ENCODE measurements at places on chromosomes 6 and 20.

- DNase-seq = no peak
Measured at GRCh38 chr20:43194137-43194536, 4.4 kb upstream of the PTPRT start.

GRCh38 chr20:41405436-41405835 is 38.8 kb upstream of the EMILIN3 start:
- DNase-seq = no peak

DNA sequence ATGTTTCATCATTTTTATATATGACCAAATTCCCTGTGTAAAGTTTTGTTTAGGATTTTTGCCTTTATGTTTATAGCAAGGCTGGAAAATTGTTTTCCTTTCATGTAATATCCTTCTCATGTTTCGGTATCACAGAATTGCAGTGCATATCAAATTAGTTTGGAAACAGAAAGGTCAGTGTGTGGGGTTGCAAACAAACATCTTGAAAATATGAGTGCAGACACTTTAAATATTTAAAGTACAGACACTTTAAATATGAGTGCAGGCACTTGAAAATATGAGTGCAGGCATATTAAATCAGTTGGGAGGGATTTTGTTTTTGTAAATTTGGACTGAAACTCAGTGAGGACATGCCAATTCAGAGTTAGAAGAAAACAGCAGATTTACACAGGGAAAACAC is 6.5 kb downstream of the SLPI start:
- no peak for DNase-seq

DNA sequence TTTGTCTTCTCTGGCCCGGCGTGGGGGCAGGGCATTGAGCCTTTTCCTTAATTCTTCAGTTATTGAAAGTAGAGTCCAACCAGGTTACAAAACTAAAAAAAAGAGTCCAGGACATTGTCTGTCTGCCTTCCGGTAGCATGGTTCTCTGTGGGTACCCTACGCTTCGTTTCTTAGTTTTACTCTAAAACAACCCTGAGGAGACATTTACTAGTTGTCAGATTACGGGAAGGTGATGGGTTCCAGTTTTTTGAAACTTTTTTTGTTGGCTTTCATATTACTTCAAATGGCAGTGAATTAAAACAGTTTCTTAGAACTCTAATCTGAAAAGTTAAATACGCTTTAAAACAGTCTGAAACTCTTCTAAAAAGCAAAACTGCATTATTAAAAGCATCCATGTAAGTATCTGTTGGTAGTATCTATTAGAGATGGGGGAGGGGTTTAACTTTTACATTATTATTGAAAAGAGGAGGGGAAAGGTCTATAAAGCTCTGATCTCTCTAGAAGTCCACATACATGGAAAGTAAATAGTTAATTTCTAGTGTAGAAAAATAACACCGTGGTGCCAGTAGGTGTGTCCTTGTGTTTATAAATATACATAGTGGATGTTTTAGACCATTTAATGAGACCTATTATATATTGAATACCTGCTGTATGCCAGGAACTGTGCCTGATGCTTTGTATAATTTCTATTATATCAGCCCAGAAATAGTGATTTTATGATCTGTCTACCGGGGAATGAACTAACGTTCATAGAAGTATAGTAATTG is 2.2 kb downstream of the BICRAL start:
- no peak for DNase-seq

GRCh38 chr6:80469977-80470376 is 363.5 kb downstream of the BCKDHB start:
- no peak for DNase-seq

- no peak for DNase-seq
Measured at GRCh38 chr6:11724286-11724685, 54.3 kb downstream of the ADTRP start.

DNA sequence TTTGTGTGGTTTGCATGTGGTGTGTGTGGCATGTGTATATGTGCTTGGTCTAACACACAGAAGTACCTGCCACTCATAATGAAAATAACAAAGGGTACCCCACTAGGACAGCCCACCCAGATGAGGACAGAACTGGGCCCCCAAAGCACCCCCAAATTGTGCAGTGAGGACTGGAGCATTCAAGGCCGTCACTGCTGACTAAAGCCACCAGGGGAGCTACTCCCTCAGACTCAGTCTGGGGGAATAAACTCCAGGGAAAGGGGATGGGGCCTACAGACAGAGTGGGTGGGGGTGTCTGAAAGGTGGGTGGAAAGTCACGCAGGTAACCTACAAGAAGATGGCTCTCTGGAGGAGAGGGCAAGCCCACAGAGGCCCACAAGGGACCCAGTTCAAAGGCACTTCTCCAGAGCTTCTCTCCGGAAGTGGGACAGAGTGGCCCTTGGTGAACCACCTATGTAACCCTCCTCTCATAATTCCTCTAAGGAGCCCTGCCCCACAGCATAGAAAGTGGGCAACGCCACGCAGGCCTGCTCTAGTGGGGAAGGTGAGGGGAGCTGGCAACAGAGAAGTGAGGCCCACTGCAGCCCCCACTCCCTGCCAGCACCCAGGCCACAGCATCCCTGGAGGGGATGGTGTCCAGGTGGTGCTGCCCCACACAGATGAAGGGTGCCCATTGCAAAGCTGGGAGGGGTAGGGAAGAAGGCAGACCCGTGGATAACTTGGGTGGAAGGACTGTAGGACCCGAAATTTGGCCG is 122.8 kb upstream of the MAFB start:
- no peak for DNase-seq

- DNase-seq = no peak
Measured at GRCh38 chr6:105326833-105327770, 75.8 kb downstream of the PREP start.

DNA sequence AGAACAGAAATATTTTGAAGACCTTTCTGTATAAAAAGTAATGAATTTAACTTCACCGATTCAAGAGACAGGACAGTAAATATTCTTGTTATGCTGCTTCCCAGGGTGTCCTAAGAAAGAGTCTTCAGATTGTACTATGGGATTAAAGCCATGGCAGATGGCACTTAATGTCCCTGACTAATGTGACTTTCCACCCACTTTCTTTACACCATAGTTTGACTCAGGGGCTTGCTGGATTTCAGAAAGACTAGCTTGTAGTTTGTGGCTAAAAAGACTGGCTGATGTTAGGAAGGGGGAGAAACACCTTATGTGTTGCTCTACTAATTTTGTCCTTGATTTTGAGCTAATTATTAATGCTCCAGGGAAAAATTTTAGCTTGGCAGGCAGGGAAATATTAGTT is 75.9 kb downstream of the UTRN start:
- DNase-seq = no peak

DNA sequence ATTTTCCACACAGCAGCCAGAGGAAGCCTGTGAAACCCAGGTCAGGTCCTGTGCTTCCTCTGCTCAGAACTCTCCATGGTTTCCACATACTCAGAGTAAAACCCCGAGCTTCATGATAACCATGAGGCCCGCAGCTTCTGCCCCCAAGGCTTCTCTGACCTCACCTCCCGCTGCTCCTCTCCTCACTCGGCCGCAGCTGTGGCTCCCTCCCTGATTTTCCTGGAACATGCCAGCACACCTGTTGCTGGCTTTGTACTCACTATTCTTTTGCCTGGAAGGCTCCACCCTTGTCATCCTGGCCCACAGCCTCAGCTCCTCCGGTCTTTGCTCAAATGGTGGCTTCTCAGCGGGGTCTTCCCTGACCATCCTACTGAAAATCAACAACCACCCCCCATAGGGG is 341.7 kb downstream of the PREX1 start:
- no peak for DNase-seq

GRCh38 chr6:108247965-108248536 is 12.8 kb downstream of the SNX3 start:
- no peak for DNase-seq

DNA sequence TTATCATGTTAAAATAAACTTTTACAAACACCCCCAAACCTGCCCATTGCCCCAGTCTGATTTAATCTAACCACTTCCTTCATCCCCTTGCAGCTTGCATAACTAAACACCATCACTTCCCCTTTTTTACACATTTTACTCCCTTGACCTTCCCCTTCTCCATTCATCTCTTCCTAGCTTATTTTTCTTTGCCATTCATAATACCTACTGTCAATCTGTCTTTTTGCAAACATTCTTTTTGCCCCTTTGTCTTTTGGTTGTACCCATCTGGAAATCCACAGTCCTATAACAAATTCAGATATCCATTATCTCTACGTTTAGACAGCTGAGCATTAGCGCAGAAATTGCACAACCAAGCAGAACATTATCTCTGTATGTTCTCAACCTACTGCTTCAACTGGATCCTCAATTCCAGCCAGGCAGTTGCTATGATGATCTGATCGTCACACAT is 51.2 kb downstream of the C6orf52 start:
- no peak for DNase-seq

GRCh38 chr6:16420337-16420714 is 181.9 kb downstream of the GMPR start:
- no peak for DNase-seq

GRCh38 chr20:17710379-17711266 is 10.9 kb downstream of the BANF2 start:
- no peak for DNase-seq
